Activated T-helper 1 cell treated with anti-CD3 and anti-CD28 coated beads, Interleukin-2, amount 50 U/mL, for 16 hours (primary cell): ENCODE measurements at places on chromosomes 1 and 21.

DNA sequence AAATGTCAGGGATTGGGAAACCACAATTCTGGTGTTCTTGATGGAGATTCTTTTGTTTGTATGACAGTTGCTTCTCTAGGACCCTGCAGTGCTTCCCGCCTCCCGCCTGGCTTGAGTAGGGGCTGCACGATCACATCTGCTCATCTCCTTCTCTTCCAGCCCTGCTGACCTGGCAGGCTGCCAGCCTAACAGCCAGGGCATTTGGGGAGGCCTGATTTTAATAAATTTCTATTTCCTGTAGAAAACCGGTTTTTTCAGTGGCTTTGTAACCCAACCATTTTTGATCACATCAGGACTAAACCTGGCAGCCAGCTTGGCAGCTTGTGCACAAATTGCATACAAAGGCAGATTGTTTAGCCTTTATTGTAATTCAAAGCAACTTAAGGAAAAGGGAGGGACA, 78.9 kb downstream of the UBE2U start:
- DNase-seq = no peak

GRCh38 chr1:211695135-211695816, 19.9 kb upstream of the NEK2 start:
- no peak for DNase-seq

DNA sequence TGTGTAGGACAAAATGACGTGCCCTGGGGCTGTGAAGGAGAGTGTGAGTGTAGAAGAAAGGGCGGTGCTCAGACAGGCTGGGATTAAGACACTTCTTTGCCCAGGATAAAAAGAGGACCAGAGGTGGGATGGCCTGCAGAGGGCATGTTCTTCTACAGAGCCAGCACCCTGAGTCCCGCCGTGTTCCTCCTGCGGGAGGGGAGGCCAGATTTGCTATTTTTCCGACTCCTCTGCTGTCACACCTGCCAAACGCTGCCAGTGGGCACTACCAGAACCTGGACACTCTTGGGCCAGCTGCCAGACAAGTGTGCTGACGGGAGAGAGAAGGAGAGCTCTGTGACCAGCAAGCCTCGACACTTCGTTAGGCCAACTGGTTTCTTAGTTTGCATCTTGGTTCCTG, 206.4 kb downstream of the PLD5 start:
- no peak for DNase-seq

DNA sequence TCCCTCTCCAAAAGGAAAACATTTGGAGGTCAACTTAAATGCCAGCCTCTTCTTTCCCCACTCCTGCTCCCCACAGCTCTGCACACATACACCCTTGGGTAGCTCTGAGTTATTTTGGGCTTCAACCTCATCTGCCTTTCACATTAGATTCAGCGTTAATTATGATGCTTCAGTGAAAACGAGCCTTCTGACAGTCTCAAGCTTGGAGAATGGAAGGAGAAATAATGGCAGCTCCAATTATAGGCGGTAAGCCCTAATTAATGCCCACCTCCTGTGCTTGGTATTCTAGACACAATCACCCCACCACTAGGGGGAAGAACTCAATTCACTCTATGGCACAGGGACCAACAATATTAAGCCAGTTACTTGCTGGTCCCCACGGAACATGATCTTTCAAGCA, 397.9 kb downstream of the BRINP2 start:
- no peak for DNase-seq

- DNase-seq = no peak
These were observed 134.5 kb upstream of the PKN2 start for GRCh38 chr1:88549536-88549935.

- DNase-seq = no peak
These were observed 13.9 kb upstream of the BTG2 start for GRCh38 chr1:203291201-203292096.

DNA sequence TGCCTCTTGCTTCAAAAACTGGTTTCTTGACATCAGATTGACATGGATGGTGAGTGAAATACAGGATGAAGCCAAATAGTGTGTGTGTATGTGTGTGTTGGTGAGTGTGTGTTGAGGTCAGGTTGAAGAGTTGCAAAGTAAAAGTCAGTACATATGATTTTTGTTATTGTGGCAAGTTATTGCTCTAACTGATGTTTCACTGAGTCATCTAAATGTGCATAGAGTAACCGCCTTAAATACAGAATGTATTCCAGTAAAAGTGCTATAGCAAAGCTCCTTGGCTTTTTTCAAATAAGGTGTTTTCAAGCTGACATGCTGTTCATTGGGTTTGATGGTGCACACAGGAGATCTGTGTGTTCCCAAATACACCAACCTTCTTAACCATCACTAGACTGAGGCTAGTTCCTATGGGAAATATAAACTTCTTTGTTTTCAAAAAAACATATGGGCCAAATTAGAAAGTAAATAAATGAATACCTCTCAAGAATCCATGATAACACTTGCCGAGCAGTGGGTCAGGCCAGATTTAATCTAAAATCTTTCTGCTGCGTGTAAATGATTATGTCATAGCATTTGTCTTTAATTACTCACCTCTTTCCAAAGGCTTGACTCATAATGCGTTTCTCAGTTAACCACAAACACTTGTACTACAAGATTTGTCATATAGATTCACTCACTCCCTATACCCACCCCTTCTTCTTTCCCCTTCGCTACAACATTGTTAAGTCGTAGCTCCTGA, 151.1 kb downstream of the LYPLAL1 start:
- no peak for DNase-seq

DNA sequence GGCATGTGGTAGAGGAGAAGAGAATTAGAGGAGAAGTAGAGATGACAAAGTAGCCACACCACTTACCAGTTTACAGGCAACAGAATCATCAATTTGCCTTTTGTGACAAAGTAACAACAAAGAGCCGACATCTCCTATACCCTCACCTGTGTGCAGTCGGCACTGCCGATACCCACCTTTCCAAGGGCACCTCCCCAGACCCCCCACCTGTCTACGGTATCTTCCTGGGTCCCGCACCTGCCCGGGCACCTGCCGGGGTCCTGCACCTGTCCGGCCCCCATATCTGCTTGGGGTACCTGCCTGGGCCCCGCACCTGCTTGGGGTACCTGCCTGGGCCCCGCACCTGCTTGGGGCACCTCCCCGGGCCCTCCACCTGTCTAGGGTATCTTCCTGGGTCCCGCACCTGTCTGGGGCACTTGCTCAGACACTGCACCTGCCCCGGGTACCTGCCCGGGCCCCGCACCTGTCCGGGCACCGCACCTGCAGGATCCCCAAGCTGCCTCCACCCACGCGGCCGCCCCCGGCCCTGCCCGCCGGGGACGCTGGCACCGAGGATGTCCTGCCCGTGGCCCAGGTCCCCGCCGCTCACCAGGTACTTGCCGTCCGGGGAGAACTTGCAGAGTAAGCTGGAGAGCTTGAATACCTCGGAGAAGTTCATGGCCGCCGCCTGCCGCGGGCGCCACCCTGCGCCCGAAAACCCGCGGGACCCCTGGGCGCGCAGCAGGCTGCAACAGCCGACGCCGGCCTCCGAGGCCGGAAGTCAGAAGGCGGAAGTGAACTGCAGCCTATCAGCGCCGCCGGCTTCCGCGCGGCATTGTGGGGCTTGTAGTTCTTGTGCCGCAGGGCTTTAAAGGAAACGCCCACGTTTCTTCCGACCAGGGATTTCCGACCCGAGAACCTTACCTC, at the start of gene WRAP73:
TSS of gene WRAP73 (minus strand) at position 762 of the 906 bp plus-strand sequence. CDS start at position 658, 104 bp downstream.
- peak; percentile 82 for DNase-seq
